ENCODE measurements at places on chromosomes 7 and 10.

DNA sequence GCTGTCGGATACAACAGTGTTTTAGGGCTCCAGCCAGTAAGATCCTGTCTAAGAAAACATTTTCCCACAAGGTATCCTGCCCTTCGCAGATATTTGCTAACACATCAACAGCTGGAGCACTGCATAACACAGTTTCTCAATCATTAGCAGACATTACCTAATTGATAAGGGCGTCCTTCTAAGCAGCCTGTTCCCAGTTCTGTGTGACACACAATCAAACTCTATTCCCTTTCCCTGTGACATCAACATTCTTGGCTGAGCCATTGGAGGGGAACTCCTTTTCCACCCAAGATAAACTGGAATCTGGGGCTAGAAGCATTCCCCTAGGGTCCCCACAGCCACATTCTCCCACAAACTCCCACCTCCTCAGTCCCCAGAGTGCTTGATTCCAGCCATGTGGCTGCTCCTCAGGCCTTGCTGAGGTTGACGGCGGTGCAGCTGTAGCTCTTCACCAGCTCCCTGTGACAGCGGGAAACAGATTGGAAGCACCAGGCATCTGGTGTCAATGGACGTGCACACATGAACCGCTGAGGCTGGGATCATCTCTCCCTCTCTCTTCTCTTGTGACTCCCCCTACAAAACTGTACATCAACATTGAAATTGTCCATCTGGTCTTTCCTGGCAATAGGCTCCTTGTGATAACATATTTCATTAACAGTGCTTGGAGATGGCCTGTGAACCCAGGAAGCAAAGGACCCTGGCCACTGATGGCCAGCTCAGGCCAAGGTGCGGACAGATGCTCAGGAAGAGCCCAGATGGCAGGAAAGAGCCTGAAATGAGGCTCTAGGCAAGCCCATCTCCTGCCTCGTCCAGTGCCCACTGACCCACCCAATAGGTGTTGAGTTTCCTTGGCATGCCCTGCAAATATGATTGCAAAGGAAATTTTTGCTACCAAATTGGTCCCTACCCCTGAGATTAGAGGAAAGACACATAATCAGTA lies 131.1 kb upstream of the TBX20 start:
- no peak for DNase-seq

DNA sequence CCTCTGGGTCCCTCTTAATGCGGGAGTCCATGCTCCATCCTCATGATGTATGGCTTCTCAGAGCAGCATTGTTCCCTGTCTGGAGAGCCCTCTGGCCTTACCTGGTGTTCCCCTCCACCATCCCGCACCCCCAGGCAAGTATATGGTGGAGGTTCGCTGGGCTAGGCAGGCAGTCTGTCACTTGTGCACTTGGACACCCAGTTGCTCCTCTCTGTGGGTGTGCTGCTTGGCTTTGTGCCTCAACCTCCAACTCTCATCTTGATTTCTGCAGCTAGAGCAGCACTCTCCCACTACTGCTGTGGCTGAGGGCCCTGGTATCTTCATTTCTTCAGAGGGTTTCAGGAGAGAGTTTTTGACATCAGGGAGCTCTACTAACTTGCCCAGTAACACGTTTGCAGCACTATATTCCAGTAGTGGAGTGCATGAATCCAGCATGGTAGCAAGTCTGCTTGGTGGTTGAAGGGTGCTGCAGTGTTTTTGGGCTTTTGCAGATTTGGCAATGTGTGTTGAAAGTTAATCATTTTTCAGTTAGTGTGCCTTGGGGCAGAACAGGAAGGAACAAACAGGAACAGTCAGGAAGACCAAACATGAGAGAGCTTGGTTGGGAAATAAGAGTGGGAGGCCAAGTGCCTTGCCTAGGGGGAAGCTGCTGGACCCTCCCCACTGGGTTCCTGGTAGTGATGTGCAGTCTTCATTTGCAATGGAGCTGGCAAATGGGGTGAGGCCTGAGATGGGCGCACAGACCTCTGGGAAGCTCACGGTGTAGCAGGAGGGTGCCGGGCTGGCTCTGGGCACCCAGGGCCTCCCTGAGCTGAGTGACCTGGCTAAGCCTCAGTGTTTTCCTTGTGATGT lies 37.4 kb downstream of the TSPAN14 start:
- DNase-seq, result no peak

DNA sequence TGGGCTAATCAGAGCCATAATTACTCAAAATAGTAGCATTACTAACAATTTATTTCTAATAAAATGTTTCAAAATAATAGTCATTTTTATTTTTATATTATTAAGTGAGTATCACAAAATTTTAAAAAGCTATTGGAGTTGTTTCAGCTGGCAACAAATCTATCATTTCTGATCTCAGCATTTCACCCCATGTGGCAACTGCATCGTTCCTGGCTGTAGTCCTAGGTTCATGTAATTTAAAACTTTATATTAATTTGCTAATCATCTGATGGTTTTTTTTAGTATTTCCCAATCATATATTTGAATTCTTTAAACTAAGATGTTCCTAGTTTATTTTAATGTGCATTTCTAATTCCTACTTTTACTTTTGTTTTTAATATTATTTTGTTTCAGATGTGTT lies 293.0 kb upstream of the AKR1E2 start:
- DNase-seq, result no peak

- DNase-seq, result no peak
These were observed 115.2 kb downstream of the TCERG1L start for GRCh38 chr10:131196176-131196885.

DNA sequence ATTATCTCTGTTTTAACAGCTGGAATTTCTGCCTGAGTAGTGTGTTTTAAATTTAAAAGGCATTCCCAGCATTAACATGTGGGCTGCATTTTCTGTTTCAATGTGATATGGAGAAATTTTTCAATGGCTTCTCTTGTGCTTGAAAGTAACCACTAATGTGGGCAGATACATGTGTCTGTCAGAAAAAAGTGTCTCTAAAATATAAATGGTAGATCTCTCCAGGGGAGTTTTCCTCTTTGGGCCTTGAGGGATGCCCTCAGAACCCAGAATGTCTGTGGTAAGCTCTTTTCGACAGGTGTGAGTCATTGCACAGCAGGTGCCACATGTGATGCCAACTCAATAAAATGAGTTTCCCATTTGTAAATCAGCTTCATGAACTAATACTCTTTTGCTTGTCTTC lies 221.1 kb downstream of the SEMA3E start:
- no peak for DNase-seq

GRCh38 chr10:92810934-92811532 lies 37.3 kb upstream of the EXOC6 start:
- no peak for DNase-seq

- DNase-seq, result no peak
These were observed 5.2 kb downstream of the ADAP1 start for GRCh38 chr7:949021-949934.

DNA sequence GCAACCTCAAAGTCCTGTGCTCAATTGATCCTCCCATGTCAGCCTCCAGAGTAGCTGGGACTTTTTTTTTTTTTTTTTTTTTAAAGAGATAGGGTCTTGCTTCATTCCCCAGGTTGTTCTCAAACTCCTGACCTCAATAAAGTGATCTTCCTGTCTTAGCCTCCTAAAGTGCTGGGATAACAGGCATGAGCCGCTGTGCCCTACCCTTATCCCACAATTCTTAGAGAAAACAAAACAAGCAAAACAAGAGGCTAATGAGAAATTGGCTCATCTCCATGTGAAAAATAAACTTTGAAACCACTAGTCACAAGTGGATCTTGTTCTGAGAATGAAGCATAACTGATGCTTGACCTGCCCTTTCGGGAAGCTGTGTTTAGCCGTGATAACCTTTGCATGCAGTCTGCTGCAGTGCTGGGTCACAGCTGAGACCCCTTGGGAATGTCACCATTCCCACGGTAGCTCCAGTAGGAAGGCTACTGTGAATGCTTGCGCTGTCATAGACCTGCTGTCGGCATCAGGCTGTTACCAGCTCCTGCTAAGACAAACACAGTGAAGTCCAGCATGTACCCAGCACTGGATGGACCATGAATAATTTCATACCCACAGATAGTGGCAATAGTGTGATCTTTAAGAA lies 290.7 kb upstream of the KIAA1217 start:
- DNase-seq, result no peak

Measured in CD4-positive, alpha-beta T cell treated with Interleukin-15 for 1 hour (primary cell).